ENCODE measurements at places on chromosomes 12 and 14.

DNA sequence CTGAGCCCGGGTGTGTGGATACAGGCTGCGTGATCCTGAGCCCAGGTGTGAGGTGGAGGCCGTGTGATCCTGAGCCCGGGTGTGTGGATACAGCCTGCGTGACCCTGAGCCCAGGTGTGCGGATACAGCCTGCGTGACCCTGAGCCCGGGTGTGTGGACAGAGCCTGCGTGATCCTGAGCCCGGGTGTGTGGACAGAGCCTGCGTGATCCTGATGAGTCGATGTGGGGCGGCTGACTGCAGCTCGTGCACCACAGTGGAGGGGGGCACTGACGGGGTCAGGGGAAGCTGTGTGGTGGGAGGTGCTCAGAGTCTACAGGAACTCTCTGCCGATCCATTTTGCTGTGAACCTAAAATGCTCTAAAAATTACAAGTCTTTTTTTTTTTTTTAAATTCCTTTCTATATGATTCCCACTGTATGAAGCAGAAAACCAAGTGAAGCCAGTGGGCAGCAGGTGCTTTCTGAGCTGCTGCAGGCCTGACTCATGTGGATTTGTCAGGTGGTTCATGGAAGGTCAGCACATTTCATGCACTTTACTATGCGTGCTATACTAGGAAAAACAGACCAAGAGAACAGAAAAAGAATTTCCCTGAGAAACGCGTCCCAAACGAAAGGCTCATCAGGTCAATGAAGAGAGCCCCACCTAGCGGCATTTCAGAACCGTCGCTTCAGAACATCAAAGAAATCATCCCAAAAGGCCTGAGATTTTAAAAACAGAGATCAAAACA, 19.3 kb downstream of the BRF1 start:
- DNase-seq: no peak

DNA sequence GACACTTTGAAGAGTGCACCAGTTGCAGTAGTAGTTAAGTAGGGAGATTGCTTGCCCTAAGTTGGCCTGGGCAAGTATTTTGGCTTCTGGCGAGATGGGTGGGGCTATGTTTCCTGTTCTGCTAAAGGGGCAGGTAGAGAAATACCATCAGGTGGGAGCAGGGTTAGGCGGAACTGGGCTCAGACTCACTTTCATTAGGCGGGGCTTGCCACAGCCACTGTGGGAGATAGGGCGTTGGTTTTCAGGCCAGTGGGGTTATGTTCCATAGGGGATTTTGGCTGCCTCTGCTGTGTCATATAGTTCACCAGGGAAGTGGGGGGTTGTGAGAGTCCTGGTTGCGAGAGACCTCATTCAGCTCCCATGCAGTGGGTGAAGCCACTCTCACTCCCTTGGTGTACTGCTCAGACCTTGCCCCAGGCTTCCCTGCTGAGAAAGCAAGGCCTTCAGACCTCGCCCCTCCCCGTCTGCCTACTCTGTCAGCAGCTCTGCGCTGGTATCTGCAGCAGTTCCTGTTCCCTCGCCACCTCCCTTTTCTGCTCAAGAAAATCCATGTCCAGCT, 43.3 kb downstream of the AEBP2 start:
- peak; percentile 76 for DNase-seq

DNA sequence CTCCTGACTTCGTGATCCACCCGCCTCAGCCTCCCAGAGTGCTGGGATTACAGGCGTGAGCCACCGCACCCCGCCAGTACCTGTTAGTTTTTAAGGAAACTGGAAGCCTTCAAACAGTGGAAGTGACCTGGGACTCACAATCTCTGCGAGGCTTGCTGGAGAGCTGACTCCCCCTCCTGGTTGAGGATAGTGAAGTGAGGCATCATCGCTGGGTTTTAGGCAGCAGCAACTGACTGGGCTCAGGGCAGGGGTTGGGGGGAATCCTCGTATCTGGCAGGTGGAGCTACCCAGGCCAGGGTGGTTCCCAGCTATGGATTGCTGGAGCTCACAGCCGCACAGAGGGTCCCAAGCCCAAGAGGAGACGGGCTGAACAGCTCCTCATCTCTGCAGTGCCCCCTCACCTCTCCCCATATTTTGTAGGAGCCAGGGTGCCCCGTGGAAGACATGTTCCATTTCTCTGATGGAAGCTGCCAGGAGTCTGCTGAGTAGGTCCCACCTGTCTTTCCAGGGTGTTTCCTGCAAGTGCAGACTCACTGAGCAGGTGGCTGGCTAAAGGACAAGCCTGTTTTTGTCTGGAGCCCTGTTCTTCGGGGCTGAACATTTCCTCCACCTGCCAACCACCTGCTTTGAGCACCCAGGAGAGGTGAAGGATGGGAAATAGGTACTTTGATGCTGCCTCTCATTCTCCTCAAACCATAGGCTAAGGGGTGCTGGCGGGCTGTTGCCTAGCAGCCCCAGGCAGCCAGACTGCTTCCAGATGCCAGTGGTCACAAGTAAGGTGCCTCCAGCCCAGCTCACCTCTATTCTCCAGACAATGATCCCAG, 3.1 kb downstream of the AVIL start:
- DNase-seq: no peak

DNA sequence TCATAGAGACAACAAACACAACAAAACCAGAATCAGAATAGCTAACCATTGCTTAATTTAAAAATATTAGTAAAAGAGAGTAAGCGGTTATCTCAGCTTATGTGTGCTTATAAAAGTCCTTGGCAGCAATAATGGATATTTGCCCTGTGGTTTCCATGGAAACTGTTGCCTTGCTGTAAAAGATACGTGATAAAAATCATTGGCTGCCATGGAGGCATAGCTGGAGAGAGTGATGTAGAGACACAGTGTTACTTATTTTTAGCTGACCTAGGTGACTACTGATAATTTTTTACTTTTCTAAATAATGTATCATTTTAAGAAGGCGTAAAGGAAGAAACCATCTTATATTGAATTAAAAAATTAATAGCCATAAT, 92.9 kb downstream of the ERC1 start:
- no peak for DNase-seq

GRCh38 chr12:50248883-50249282, 34.4 kb downstream of the LIMA1 start:
- DNase-seq: no peak

GRCh38 chr14:104968153-104968527, 10.0 kb downstream of the AHNAK2 start:
- DNase-seq: no peak

DNA sequence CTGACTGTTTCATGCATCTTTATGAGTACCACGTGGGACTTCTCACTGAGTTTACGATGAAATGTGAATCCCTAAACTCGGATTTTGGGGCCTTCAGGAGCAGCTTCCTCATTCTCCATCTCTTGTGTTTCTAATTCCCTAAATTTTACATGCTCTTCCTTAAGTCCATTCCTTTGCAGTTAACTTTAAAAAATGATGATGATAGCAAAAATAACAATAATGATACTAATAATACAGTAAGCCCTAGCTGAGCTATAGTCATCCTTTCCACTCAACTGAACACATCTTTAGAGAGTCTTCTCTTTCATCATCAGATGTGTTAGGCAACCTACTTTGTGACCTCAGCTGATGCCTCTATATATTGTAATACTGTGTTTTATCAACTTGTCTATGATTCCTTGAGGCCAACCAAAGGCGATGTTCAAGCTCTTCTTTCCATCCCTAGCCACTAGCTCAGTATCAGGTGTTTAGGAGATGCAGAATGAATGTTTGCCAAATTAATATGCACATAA, 1196.4 kb downstream of the VRK1 start:
- DNase-seq: no peak

- DNase-seq: no peak
Observed at GRCh38 chr12:7093892-7094291, 1.6 kb upstream of the C1R start.

- no peak for DNase-seq
Observed at GRCh38 chr14:56855891-56856461, 45.7 kb upstream of the OTX2 start.

GRCh38 chr14:90293766-90294730, 37.7 kb downstream of the NRDE2 start:
- no peak for DNase-seq

GRCh38 chr12:120230326-120230973, 29.5 kb upstream of the RPLP0 start:
- no peak for DNase-seq

DNA sequence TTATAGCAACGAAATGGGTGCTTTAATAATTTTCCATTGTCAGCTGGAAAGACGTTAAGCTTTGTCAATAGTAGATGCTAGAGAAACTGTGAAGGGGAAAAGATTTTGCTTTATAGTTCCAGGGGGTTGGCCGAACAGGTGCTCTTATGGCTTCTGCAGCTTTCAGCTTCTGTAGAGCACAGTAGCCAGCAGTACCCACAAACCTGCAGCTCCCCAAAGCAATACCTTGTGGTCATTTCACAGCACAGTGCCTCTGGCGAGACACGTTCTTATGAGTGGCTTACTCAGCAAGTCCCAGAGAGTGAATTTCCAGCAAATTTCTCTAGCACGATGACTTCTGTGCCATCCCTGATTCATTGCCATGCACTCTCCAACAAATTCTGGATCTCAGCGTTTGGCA, 416.3 kb upstream of the ATP2B1 start:
- no peak for DNase-seq

DNA sequence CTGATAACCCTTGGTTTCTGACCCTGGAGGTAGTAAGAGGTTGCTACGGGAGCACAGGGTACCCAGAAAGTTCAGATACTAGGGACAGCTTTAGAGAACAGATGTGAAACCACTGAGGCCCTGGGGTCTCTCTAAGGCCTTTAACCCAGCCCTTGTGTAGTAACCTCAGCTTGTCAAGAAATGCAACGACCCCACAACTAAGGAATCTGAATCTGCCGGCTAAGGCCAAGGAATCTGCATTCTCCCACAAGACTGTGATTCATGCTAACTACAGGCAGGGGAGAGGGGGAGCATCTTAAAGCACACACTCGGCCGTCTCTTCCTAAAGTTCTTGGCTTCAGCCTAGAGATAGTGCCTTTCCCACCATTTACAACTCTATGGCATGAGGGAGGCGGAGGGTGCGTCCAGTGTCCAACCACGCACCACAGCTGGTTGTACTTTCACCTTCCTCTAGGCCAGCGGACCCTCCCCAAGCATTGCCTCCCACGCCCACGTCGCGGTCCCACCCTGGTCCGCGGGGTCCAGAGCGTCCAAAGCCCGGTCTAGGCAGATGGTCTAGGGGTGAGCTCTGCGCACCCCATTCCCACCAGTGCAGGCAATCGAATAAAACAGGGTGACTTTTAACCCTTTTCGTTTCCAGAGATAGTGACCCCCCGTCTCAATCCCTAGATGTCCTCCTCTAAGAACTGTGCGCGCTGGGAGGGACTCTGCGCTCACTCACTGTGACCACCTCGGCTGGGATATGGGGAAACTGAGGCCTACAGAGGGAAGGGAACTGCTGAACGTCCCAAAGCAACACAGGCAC, 735 bp upstream of the VASH1 start:
- DNase-seq: no peak

DNA sequence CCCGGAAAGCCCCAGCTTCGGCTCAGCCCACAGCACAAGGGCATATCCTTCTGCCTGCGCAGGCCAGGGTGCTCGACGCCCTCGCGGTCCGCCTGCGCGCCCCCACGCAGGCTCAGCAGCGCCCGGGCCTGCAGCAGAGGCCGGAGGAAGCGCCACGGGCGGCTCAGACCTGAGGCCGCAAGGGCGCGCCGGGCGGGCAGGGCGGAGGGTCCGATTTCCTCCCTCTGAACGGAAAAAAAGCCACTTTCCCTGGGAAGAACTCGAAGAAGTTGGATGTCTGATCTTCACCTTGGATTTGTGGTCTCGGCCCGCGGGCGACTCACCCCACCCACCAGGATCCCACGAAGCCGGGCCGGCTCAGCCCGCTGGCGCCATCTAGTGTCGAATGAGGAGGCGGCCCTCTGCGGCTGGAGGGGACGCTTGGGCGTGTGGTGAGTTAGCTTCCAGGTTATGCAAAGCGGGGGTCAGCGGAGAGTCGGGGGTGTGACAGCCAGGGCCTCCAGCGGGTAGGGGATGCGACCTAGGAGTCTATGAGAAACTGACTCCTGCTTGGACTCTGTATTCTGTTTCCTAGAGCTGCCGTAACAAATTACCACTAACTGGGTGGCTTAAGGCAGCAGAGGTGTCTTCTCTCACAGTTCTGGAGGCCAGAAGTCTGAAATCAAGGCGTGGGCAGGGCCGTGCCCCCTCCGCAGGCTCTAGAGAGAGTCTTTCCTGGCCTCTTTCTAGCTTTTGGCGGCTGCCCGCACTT, 40.0 kb upstream of the SRSF5 start:
- peak; percentile 92 for DNase-seq

GRCh38 chr12:4215229-4216186, 58.1 kb upstream of the CCND2 start:
- DNase-seq: peak; percentile 59

GRCh38 chr12:29396774-29397173, 15.8 kb upstream of the ERGIC2 start:
- DNase-seq: no peak

- DNase-seq: no peak
Observed at GRCh38 chr12:6917491-6918231, 3.3 kb downstream of the ENO2 start.

DNA sequence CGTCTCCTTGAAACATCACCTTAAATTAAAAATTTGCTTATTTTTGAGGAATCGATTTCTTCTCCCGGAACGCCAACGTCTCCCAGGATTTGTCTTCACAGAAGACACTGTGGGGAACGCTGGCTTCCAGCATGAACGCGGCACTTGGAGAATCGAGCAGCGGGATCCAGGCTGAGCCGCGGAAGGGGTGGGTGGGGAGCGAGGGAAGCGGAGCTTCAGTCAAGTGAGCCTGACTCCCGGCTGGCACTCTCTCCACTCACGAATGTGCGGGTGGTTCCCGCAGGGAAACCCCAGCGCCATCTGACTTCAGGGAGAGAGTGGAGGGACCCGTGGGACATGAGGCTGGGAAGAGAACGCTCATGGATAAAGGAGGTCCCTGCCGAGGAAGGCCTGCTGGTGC, 506.0 kb upstream of the TMEM132C start:
- DNase-seq: no peak

- DNase-seq: peak; percentile 64
Observed at GRCh38 chr12:98745578-98746391, 100.7 kb downstream of the APAF1 start.

DNA sequence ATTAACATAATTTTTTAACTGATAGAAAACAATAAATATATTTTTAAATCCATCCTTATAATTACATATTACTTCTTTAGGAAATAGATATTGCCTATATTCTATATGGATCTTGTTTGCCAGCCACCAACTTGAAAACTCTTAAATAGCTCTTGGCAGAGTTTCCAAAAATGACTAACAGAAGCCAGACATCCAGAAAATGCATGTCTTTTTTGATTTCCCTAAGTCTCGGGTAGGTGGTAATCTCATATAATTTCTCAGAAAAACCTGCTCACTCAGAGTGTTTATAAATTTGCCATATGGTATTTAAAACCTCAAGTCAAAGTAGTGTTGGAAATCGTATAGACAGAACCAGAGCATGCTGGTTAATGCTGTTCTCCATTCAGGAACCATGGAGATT, 360.4 kb upstream of the FOXG1 start:
- no peak for DNase-seq

DNA sequence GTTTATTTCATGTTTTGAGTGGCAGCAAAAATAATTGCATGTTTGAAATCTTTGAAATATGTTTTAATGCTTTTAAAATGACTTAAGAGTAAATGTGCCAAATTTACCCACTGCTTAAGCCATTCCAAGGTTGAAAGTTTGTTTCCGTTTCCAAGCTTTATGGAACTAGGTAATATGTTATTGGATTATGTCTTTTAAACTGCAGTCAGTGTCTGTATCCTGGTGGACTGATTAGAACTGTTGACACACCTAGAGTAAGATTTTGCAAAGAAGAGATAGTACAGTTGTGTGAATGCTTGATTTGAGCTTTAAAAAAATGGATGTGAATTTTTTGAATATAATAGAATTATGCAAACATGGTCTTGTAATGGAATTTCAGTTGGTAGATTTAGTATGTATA, 135.1 kb downstream of the DERA start:
- DNase-seq: no peak

GRCh38 chr14:25537846-25538455, 488.0 kb upstream of the STXBP6 start:
- peak; percentile 19 for DNase-seq
